ENCODE measurements at places on chromosomes 1 and 21. TPM values are rescaled to one million over a fixed set of nuclear protein-coding genes. Genes with fewer than 3 reads are reported as not detected.

The ARMH1 gene
- total RNA-seq = 155 TPM

DNA sequence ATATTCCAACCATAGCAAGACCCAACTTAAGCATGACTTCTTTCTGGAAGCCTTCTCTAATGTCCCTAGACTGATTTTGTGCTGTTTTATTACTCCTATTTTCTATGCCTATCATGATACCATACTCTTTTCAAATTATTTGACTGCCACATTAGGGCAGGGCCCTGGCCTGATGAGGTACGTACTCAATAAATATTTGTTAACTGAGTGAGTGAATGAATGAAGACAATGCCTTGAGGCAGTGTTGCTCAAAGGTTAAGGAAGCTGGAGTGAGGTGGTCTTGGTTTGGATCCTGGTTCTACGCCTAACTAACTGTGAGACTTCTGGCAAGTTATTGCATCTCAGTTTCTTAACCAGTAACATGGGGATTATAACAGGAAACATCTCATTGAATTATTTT is 38.3 kb upstream of the BACH1 start:
- no peak for DNase-seq

- no peak for DNase-seq
These were observed 217.7 kb downstream of the URB2 start for GRCh38 chr1:229843627-229844238.

DNA sequence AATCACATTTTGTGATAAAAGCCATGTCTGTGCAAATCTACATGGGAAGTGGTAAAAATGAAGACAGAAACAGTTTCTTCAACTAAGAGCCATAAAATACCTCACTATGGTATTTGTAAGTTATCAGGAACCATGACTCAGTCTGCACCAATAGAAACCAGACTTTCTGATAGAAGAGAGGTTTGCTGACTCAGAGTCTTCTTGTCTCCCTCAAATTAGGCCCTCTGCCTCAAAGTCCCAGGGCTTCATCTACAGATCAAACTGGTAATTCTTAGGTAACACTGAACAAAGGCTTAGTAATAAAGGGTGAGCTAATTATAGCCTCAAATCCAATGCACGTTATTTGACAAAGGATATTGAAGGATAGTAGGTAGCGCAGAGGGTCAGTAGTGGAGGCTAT is 30.9 kb upstream of the SSX2IP start:
- no peak for DNase-seq

DNA sequence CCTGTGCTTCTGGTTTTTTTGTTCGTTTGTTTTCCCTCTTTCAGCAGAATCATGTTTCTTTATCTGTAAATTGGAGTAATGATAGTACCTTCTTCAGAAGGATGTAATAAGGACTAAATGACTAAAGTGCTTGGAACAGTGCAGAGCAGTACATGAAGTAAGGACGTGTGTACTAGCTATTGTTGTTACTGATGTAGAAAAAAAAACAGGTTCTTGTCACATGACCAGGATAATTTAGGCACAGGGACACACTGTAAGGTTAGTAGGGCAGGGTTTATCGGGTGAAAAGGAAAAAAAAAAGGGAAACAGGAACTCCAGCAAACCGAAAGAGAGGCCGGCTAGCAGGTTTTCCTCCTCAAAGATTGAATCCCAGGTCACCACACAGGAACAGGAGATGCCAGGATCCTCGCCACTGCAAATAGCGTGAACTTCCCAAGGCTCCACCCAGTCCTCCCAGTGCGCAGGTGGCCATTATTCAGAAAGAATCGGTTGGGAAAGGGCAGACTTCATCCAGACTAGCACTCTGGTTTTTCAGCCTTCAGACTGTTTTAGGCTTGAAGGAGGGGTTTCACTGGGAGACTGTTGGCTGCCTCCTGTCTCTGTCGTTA is 63.8 kb upstream of the PRRC2C start:
- DNase-seq = no peak

- DNase-seq = no peak
These were observed 385.7 kb downstream of the PLPP3 start for GRCh38 chr1:56193656-56194055.

GRCh38 chr1:151443846-151444782 is 15.2 kb downstream of the POGZ start:
- no peak for DNase-seq

DNA sequence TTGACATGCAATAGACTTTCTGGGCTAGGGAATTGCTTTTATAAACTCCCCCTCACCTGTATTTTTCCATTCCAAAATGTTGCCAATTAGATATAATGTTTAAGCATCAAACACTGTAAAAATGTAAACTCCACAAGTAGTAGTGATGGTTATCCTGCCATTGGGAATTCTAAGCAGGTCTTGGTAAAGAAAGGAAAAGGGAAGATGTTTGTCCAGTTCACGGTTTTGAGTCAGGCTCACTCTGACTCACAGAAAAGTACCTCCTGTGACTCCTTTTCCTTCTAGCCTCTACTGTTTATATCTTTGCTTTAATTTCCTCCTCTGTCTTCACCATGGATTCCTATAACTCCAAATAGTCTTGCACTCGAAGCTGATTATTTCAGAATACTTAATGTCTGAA is 19.0 kb upstream of the PTPN14 start:
- DNase-seq = no peak

Data from activated naive CD4-positive, alpha-beta T cell treated with anti-CD3 and anti-CD28 coated beads, Interleukin-2, amount 50 U/mL, for 72 hours (primary cell).